ENCODE measurements at places on chromosomes 12 and 14.

GRCh38 chr12:124428136-124428791 is 133.4 kb downstream of the RFLNA start:
- DNase-seq: no peak

DNA sequence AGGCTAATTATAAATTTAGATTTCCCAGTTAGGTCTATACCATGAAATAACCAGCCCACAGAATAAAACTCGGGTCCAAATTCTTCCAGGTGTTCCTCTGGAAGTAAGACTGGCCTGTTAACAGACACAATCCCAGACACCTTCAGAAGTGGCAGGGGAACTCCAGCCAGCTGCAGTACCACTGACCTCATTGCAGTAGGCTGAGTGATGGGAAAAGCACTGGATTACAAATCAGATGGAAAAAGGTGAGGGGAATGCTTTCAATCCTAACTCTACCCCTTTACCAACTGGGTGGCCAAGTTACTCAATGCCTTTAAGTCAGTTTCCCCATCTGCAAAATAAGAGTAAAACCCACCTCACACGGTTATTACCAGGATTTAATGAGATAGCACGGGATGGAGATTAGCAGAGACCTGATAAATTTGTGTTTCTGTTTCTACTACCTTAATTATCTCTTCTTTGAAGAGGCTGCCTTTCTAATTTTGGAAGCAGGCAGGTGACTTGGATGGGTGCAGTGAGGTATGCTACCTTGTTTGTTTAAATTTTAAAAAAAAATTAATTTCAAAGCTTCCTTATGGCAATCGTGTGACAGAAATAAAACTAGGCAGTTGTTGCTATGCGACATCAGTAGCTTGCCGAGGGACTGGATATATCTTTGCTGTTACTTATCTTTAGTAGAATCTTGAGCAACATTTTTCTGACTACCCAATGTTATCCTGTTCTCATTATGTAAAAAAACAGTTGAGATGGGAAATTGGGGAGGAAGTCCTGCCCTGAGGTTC is 167.3 kb upstream of the GRIN2B start:
- DNase-seq: no peak

DNA sequence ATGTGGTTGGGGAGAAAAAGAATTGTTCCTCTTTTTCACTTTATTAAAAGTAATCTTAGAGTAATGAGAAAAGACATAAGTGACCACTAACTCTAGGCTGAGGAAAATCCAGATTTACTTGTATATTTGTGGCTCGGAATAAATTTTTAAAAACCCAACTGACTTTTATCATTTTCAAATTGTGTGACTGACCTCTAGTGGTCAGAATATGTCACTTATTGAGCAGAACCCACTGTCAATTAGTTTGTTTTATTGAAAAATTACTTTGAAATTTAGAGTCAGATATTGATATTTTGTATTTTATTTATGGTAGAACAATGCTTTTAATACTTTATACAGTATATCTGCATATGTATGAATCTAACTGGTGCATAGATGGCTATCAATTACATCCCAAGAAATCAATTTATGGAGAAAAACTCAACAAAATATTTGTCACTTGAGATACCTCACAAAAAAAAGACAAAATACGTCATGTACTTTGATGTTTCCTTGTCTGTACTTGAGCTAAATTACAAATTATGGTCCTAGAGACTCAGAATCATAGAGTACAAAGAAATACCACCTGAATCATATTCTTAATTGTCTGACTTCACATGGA is 229.4 kb downstream of the CNTN1 start:
- no peak for DNase-seq

DNA sequence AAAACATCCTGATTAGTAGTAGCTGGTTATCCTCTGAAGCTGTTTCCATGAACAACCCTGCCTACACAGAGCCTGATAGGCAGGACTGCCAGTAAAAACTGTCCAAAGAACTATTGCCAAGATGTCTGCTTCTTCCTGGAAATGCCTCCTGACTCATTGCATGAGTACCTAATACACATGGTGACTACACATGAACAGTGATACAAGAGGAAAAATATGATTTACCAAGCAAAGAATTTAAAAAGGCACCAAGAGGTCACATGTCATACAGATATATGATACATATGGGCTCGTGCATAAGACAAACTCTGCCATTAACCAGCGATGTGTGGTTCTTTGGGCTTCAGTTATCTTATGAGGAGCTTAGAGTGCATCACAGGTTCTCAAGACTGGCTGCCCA is 552.3 kb downstream of the SLC16A7 start:
- DNase-seq: no peak

GRCh38 chr12:60173224-60174170 is 577.7 kb downstream of the SLC16A7 start:
- no peak for DNase-seq

GRCh38 chr12:3389986-3390385 is 101.0 kb upstream of the PRMT8 start:
- DNase-seq: no peak

DNA sequence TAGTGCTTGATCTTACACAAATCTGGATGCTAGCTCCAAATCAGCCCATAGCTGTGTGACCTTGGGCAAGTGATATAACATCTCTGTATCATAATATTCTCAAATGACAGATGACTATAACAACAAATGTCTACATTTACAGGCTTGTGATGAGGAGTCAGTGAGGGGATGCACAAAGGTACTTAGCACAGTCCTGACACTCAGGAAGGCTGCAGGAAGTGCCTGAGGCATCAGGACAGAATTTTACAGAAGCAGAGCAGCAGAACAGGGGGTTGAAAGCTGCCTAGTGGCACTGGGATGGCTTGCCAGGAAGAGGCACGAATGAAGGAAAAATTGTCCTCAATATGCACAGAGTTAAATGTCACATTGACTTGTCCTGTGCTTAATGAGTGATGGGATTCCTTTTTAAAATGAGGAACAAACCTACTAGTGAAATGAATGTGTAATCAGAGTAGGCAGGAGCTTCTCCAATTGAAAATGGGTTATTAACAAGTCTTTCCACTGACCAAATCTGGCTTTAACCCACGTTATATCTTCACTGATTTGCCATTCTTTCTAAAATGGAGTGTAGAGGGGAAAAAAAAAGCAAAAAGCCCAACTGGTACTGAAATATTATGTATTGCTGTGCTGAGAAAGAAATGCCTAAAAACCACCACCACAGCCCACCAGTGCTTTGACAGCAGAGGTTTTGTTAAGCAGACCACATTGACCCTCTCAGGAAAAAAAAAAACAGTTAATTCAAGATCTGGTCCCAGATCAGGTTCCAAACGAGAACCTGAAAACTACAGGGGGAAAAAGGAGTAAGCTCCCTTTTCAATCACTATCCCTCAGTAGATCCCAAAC is 11.6 kb downstream of the BTG1 start:
- no peak for DNase-seq

GRCh38 chr12:48031135-48031960 is 27.1 kb upstream of the COL2A1 start:
- DNase-seq: no peak

GRCh38 chr14:24315807-24316596 is 4.7 kb downstream of the LTB4R start:
- peak; percentile 52 for DNase-seq

GRCh38 chr12:96811083-96811482 is 96.0 kb upstream of the NEDD1 start:
- DNase-seq: no peak

DNA sequence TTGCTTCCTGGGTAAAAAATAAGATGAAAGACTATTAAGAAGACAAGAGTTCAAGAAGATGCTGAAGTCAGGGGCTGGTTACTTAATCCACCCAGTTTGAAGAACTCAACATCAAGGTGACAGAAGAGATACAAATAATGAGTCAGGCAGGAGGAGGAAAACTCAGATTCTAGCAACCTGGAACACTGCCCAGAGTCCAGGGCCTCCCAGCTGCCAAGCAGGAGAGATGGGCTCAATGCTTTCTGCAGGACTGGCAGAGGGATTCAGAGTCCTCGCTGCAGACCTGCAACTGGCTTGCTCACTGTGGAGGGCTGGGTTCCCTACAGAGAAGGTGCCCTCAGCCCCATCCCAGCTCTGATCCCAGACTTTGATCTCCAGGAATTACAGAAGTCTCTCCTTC is 28.6 kb upstream of the CEBPE start:
- no peak for DNase-seq

DNA sequence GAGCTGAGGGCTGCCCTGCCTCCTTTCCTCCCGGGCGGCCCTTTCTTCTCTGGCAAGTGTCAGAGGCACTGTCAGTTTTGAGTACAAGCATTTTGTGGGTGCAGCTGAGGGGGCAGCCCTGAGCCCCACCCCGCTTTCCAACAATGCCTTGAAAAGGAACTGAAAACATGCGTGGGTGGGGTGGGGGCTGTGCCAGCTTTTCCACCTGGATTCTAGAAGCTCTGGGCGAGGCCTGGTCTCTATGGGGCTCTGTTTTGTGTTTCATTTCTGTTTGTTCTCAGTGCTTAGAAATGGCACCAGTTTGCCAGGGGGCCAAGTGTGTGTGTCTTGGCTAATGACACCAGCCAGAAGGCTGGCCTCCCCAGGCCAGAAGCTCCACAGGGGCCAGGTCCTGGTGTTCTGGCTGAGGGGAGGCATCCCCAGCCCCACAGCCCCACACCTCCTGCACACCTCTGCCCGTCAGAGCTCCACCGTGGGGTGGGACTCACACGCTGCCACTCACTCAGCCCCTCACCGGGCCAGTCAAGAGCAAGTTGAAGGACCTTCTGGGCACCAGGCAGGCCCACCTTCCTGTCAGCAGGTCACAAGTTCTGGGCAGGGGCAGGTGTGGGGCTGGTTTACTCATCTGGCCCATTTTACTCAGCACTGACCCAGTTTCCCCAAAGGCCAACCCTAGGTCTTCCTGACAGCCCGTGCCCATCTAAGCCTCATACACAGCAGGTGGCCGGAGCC is 155.1 kb downstream of the CALM1 start:
- DNase-seq: no peak

DNA sequence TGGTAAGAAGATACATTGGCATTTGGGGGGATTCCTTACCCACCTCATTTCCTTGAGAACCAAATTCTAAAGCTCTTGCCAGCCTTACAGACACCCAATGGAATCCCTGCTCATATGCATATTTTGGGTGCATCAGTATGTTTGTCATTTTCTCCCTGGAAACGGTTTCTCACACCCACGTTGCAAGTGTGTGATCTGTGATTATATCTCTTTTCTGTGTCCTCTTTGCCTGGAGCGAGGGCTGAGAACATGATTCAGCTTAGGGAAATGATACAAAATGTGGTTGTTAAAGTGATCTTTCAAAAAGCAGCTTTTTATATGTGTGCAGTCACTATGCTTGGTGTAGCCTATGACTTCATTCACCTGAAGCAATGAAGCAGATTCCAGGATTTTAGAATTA is 52.0 kb downstream of the KCNMB4 start:
- DNase-seq: no peak

DNA sequence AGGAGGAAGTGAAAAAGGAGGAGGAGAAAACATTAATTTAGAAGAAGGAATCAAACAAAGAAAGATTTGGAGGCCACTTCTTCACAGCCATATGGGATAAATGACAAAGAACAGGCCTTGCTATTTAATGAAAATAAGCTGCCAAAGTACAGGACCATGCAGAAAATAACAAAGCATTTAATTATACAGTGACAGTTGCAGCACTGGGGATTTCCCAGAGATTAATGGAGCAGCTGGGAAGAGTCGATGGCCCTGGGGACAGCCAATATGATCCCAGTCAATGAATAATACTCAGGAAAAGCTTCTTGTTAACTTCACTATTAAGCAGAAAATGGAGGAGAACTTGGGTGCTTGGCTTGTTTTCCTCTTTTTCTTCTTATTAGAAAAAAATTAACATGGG is 34.6 kb downstream of the RERG start:
- no peak for DNase-seq

DNA sequence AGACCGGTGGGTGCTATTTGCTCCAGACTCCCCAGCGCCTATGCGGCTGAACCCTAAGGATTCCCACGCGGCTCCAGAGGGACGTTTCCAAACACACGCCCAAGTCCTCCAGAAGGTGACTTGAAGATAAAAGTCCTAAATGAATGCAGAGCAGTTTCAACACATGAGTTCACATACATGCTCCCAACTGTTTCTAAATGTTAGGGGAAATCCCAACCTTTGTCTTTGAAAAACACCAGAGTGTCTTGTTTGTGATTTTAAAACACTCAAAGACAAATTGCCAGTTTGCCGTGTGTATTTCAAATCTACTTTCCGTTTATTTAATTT is 252.9 kb upstream of the SFSWAP start:
- no peak for DNase-seq

DNA sequence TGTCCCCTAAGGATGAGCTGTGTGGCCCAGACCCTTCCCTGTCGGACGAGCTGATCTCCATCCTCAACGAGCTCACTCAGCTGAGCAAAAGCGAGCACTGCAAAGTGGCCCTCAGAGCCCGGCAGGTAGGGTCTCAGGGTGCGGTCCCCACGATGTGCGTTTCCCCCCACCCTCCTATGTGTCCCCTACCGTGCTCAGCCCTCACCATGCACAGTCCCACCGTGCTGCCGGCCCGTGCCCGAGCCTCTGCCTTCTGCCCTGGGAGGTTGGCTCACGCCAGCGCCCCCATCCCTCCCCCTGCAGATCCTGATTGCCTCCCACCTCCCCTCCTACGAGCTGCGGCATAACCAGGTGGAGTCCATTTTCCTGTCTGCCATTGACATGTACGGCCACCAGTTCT is 86.6 kb downstream of the FOXN4 start:
- DNase-seq: no peak

- no peak for DNase-seq
Measured at GRCh38 chr12:72502546-72502945, 230.4 kb downstream of the TRHDE start.

GRCh38 chr14:59018460-59018859 is 170.0 kb upstream of the DAAM1 start:
- no peak for DNase-seq

DNA sequence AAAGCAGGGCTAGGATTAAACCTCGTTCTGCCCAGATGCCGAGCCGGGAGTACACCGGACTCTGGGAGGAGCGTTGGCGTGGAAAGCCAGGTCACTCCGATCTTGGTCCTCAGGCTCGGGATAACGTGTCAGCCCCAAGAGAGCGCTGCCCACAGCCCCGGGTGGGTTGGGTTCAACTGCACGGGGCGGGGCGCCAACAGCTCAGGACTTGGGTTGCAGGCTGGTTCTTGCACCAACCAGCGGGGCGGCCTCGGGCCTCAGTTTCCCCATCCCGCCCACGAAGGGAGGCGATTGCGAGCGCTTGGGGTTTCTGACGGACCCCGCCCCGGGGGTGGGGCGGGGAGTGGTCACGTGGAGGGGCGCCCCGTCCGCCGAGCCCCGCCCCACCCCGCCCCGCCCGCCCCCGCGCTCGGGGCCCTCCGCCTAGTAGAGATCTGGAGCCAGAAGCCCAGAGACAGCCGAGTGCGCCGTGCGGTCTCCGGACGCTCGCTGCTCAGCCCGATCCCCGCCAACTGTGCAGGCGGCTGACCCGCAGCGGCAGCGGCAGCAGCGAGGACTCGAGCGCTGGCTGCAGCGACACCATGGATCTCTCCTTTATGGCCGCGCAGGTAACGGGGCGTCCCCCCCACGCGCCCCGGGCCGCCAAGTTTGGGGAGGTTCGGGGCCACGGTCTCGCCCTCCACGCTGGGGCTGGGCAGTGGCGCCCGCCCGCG is at the start of gene C14orf132:
Gene C14orf132 (plus strand): TSS at position 443 of the 713 bp plus-strand sequence. CDS start 139 bp downstream, at position 582.
- peak; percentile 71 for DNase-seq

DNA sequence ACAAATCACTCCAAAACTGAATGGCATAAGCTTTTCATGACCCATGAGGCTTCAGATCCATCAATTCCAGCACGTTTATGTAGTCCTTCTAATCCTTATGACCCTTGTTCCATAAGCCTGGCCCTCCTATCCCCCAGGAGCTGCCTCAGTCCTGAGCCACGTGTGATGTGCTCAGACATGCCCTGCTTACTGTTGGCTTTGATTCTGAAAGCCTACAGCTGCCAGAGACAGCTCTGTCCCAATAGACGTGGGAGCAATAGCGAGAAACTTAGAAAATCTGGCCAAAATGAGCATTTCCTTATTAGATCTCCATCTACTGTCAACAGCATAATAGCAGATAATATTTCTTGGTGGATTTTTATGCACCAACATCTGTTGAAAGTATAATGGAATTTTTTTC is 33.2 kb downstream of the DUSP6 start:
- no peak for DNase-seq
